ENCODE measurements at places on chromosomes 1 and 21. TPM values are rescaled to one million over a fixed set of nuclear protein-coding genes. Genes with fewer than 3 reads are reported as not detected.

RNU1-4 gene
- total RNA-seq = 294 TPM

FGR gene
- not detected for total RNA-seq

PPIAL4G gene
- not detected for total RNA-seq

DNA sequence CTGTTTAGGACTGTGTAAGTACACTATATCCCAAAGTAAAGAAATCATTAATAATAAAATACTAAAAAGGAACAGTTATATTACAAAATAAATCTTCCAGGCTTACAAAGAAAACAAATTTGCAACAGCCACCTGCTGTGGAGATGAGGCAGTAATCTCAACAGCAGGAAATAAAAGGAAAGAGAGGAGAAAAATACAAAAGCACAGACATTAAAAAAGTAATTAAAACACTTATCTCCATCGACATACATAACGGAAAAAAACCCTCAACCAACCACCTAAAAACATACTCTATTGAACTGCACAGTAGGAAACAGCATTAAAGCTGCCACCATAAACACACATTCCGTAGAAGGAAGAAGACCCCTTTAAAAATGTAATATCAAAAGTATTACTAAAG, 317.6 kb downstream of the DPYD start:
- H3K4me1 ChIP-seq = no peaks in the 10 kb centered on the region
- H3K36me3 ChIP-seq = no peaks in the 10 kb centered on the region
- no peaks in the 10 kb centered on the region for H3K27me3 ChIP-seq
- no peak overlapping the region for H3K4me3 ChIP-seq

GRCh38 chr1:102219463-102219862, 222.7 kb upstream of the OLFM3 start:
- H3K27me3 ChIP-seq = peaks cover 3% of the 10 kb centered on the region
- no peak overlapping the region for H3K27ac ChIP-seq
- no peaks in the 10 kb centered on the region for H3K4me1 ChIP-seq
- H3K4me3 ChIP-seq = no peak overlapping the region

Measured in SJSA1 (cell line).